Cortex of kidney (tissue), 1 donor: ENCODE measurements at places on chromosomes 11 and 22.
A peak's percentile ranks its signal among the peaks of the same experiment; 100 is the strongest.

DNA sequence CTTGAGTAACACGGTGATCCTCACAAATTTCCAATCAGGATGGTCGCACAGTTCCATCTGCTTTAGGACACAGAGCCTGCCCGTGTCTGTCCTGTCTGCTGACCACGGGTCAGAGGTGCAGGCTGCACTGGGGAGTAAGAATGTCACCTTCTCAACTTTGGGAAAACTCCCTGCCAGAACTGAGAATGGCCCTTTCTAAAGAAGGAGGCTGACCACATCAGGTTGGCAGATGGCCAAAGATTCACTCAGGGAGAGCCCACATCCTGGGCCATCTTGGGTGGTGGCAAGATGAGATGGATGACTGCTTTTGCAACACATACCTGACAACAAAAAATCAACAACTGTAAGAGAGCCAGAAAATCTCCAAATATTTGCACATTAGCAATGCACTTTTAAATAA is 101.9 kb downstream of the IGLL1 start:
- DNase-seq, result no peak

DNA sequence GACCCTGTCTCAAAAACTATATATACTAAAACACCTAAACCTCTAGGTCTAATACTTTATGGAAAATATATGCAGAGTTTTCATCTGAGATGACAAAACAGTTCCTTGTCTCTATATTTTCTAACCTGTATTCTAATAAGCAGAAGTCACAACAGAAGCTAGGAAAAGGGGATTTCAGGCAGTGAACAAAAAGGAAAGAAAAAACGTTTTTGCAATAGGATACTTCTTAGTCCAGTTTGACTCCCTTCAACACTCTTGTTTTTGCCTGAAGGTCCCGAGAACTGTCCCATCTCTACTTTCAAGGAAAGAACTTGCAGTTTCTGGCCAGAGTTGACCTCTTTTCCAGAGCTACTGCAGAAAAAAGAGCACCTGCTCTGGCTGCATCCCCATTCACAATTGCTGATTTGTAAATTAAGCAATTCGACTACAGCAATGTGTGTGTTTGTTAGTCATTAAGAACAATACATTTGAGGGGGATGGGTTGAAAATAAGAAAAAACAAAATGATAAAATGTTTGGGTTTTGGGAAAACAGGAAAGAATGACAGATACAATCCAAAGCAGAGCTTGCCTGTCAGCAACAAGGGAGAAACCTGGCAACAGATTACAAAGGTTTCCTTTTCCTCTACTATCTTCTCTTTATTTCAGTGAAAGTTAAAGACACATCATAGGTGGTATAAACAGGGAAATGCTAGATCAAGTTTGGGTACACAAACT is 160.0 kb downstream of the FCHSD2 start:
- DNase-seq, result no peak

DNA sequence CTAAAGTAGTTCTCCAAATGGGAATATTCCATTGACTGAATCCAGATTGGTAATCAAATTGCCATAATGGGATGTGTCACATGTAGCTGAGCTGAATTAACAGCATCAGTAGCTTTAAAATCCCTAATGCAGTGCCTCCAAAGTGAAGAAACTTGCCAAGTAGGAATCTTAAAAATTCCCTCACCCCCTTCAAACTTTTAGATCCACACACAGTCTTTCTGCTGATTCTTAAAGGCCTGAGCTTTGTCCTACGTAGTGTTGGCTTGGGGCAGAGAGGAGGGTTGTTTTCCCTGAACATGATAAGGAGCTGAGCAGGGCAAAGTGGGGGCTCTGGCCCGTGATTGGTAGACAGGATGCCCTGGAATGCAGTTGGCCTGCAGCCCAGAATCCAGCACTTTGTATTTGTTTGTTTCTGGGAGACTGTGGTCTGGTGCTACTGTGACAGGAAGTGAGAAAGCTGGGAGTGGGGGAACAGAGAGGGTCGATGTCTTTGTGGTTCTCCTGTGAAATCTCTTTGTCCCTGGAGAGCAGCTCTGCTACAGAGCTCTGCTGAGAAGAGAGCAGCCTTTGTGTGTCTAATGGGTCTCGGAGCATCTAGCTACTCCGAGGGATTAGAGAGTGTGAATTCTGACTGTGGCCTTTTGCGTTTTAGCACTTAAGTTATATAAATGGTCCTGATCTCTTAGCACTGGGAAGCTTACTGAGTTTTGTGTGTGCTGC is 16.9 kb downstream of the CTNND1 start:
- no peak for DNase-seq

DNA sequence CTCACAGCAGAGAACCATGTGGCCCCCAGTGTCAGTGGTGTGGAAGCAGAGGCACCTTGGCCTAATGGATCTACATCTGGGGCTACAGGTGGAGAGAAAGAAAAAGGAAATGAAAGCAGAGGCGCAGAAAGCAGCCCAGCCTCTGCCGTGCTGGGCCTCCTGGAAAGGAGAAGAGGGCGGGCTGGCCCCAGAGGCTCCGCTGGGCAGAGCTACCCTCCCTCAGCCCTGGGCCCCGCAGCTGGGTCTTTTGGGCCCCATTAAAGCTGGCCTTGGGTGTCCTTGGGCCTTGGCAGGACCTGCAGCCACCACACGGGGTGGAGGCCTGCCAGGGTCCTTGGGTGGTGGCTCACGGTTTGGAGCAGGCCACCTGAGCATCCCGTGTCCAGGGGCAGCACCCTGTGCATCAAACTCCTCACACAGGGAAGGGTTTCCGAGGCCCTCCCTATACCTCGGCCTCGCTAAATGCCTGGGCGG is 31.6 kb upstream of the GAL start:
- no peak for DNase-seq

DNA sequence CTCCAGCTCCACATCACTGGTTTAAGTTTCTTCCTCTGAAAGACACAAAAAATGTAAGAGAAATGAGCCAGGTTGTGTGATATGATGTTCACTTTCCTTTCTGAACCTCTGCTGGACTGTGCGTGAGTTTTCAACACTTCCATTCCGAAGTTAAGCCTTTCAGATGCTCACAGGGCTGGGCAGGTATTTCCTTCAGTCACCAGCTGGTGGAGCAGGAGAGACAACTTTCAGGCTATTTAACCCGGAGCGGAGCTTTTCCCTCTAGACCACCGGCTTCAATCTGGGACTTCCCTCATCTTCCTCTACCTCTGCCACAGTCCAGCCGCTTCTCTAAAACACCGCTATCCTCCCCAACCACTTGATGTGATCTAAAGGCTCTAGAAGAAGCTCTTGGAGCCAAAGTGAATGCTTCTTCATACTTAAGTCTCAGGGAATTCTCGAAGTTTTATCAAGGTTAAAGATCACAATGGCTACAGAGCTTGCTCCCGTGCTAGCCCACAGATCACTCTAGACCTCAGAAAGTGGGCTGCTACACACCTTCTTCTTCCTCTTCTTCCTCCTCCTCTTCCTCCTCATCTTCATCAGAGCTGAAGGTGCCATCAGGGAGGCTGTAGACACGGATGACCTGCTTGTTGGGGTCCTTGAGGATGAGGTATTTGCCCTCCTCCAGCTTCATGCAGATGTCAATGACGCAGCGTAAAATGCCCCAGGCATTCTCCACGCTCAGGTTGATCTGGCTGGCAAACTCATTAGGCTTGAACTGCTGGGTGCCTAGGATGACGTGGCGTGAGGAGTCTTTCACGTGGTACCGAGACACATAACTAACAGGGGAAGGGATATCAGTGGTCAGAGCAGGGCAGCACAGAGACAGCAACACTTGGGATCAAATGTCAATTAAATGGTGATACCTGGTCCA is 4.4 kb upstream of the FOXRED2 start:
- DNase-seq, result no peak

GRCh38 chr11:12007230-12007593 is 1.2 kb downstream of the DKK3 start:
- DNase-seq, result no peak

- no peak for DNase-seq
Measured at GRCh38 chr11:44863231-44863630, 87.5 kb downstream of the TP53I11 start.

DNA sequence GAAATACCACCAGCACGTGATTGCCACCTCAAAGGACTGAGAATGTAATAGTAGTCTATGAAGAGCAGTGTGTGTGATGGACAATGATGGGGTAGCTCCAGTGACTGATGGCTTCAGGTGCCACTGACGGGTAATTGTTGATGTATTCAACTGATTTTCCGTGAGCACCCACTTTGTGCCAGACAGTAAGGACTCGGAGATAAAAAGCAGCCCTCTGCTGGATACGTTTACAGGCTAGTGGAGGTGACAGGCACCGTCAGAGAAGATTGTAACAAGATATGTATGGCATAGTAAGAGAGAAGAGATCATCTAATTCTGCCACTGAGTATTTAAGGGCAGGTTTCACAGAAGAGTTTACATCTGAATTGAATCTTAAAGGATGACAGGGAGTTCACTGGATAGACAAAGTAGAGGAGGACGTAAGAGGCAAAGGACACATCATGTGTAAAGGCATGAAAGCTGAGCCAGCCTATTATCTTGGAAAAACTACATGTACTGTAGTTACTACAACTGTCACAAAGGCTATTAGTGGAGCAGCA is 1.1 kb upstream of the ENTHD1 start:
- DNase-seq, result no peak

GRCh38 chr11:117820071-117820470 is 4.5 kb downstream of the FXYD2 start:
- no peak for DNase-seq

- DNase-seq, result no peak
Measured at GRCh38 chr11:77042111-77042726, 8.0 kb downstream of the B3GNT6 start.

- peak; percentile 40 for DNase-seq
Measured at GRCh38 chr11:130448416-130449309, at the start of gene ADAMTS15. ADAMTS15 (plus strand) TSS chr11:130448645; CDS start chr11:130448974, 329 bp downstream.

DNA sequence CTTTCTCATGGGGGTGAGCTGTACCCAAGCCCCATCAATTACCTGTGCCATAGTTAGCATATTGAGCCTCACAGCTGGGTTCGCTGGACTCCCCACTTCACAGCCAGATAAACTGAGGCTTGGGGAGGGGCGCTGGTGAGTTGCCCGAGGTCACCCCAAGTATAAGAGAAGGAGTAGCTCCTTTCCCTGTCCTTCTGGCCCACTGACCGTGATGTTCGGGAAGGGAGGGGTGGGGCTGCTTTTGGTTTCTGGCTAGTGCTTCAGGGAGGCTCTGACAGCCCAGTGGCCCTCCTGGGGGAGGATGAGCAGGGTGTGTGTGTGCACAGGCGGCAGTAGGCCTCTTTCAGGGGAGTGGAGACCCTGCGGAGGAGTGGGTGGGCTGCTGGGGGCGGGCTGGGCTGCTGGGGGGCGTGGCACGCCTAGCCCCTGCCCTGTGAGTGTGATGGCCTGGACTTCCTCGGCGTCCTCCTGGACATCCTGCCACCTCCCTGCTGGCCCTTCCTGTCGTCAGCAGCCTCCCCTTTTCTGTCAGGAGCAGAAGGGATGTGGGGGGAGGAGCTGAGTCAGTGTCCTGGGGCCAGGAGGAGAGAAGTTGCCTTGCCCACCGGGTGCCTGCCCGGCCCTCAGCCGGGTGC is 50.3 kb downstream of the TRIOBP start:
- no peak for DNase-seq

GRCh38 chr11:70914496-70914895 is 337.9 kb downstream of the SHANK2 start:
- DNase-seq, result no peak

- no peak for DNase-seq
Measured at GRCh38 chr11:119029340-119030028, 1.2 kb downstream of the SLC37A4 start.

DNA sequence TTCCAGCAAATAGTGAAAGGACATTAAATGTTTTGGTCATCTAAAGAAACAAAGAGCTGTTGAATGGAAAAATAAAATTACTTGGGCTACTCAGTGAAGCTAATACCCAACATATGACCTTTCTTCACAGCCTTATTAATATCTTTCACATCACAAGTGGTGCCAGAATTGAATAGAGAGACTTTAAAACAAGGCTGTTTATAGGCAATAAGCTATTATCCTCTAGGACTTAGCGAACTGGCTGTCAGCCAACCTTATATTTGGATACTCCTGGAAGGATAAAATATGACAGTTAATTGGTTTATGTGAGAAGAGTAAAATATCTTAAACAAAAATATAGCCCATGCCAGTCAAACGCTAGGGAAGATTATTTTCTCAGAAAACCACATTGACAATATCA is 225.5 kb upstream of the BLID start:
- DNase-seq, result no peak
